ENCODE measurements at places on chromosomes 5 and 9.

- no peaks in the 10 kb centered on the region for H3K27me3 ChIP-seq
- no peak overlapping the region for H3K27ac ChIP-seq
- H3K4me1 ChIP-seq: peaks cover 8% of the 10 kb centered on the region
Observed at GRCh38 chr5:111854186-111854585, 97.2 kb upstream of the NREP start.

DNA sequence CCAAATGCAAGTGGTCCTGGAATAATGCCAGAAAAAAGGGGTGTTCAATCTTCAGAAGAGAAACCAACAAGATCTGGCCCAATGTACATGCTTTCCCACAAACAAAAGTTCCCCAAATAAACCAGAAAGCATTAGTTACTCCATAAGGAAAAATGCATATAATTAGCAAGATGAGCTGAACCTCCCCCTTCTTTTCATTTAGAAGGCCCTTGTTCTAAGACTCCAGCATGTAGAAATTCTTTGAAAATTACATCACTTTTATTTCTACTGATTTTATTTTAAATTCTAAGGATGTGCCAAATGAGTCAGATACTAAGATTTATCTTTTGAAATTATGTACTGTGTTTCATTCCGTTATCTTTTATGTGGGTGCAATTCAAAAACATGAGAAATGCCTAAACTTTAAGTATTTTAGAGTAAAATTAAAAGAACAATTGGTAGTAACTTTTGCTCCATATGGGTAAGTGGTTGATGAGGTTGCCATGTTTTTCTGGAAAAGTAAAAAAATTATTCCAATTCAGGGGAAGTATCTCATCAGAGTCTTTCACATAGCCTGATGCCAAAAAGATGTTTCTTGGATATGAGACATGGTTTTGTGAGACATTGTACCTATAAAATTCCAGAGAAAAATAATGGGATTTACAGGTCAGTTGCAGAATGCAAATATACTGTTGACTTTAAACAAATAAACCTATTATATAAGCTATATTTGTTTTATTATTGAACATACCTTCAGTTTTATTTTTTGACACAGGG is 106.5 kb upstream of the CCDC112 start:
- no peak overlapping the region for H3K27ac ChIP-seq
- no peaks in the 10 kb centered on the region for H3K36me3 ChIP-seq
- DNase-seq: no peak
- no peak overlapping the region for H3K4me3 ChIP-seq

- no peaks in the 10 kb centered on the region for H3K36me3 ChIP-seq
- H3K27ac ChIP-seq: peak overlapping the region; percentile 73
- peak; percentile 73 for DNase-seq
- peaks cover 9% of the 10 kb centered on the region for H3K4me1 ChIP-seq
- no peaks in the 10 kb centered on the region for H3K27me3 ChIP-seq
Observed at GRCh38 chr5:16418471-16418922, 47.1 kb downstream of the ZNF622 start.

DNA sequence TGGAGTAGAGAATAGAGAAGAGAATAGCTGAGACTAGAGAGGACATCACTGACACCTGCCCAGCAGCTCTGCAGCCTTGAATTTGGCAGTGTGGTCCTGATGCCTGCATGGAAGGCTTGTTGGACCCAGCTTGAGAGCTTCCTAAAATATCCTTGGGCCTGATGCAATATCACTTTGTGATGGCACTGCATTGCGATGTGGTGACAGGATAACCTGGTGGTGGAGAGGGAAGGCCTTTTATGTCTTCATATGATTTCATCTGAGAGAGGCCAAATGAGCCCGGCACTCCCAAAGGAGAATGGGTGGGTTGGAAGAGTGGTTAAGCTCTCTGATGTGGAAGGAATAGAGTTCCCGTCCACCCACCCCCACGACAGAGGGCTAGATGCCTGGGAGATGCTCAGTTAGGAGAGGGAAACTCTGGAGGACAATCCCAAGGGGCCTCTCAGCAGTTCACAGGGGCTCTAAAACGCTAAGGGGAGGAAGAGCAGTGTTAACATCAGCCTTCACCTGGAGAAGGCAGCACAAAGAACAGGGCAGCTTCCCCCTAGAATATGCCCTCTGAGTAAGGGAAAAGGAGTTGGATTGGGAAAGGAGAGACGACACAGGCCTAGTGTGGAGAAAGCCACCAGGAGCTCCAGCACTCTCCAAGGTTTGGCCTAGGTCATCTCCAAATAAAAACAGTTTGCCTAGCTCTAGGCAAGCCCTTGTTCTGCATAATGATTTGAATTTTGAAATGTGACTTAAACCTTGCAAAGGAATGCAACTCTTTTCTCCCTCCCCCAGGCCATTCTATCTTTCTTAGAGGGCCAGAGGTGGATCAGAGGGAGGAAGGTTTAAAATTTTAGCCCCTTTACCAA is 99.8 kb upstream of the SSBP2 start:
- H3K27me3 ChIP-seq: no peaks in the 10 kb centered on the region
- peak overlapping the region; percentile 87 for H3K27ac ChIP-seq
- no peaks in the 10 kb centered on the region for H3K36me3 ChIP-seq
- H3K4me1 ChIP-seq: peaks cover 19% of the 10 kb centered on the region

GRCh38 chr5:107676702-107677101 is 6.0 kb upstream of the EFNA5 start:
- H3K27ac ChIP-seq: no peak overlapping the region
- no peaks in the 10 kb centered on the region for H3K36me3 ChIP-seq
- no peaks in the 10 kb centered on the region for H3K27me3 ChIP-seq
- DNase-seq: no peak

- no peaks in the 10 kb centered on the region for H3K4me1 ChIP-seq
- no peak for DNase-seq
- no peaks in the 10 kb centered on the region for H3K36me3 ChIP-seq
- no peaks in the 10 kb centered on the region for H3K27me3 ChIP-seq
Observed at GRCh38 chr9:5470122-5470521, 19.8 kb downstream of the CD274 start.

- H3K27ac ChIP-seq: no peak overlapping the region
- H3K4me3 ChIP-seq: no peak overlapping the region
- H3K27me3 ChIP-seq: no peaks in the 10 kb centered on the region
- peak; percentile 61 for DNase-seq
- H3K4me1 ChIP-seq: peaks cover 18% of the 10 kb centered on the region
- H3K36me3 ChIP-seq: no peaks in the 10 kb centered on the region
Observed at GRCh38 chr5:9454012-9454481, 91.8 kb downstream of the SEMA5A start.

DNA sequence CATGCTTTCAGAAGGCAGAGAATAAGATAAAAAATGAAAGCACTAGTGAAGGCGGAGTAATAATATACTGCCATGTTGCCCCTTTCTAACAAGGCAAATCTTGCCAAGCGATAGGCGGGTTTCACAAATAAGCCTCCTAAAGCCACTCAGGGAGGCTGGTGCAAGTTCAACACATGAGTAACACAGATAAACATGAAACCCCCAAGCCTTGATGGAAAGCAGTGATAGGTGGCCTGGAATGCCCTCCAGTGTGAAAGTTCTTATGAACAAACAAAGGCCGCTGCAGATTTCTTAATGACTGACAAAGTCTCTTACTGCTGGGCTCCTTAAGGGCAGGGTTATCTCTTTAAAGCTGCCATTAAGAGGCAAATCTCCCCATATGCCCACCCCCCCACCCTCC is 154.7 kb downstream of the ZDHHC21 start:
- H3K4me3 ChIP-seq: no peak overlapping the region
- H3K27me3 ChIP-seq: no peaks in the 10 kb centered on the region
- H3K36me3 ChIP-seq: no peaks in the 10 kb centered on the region

DNA sequence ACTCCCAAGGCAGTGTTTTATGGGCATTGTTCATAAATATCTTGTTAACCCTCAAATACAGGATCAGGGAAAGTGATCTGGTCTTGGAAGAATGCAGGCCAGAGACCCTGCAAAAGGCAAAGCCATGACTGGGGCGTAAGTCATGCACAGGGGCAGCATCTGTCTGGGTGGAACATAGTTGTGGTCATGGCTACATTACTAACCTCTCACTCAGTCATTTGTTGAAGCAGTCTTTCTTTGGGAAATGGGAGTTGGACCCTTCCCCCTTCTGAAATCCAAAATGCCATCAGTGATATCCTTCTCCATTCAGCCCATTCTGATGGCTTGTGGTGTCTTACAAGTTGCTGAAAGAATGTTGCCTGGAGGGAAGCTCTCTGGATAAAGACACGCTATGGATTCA is 68.1 kb downstream of the GDNF start:
- no peak for DNase-seq
- H3K36me3 ChIP-seq: no peaks in the 10 kb centered on the region

GRCh38 chr5:92560698-92561401 is 1020.2 kb downstream of the NR2F1-AS1 start:
- H3K4me3 ChIP-seq: no peak overlapping the region
- H3K27me3 ChIP-seq: no peaks in the 10 kb centered on the region
- peak; percentile 94 for DNase-seq
- no peak overlapping the region for H3K27ac ChIP-seq

DNA sequence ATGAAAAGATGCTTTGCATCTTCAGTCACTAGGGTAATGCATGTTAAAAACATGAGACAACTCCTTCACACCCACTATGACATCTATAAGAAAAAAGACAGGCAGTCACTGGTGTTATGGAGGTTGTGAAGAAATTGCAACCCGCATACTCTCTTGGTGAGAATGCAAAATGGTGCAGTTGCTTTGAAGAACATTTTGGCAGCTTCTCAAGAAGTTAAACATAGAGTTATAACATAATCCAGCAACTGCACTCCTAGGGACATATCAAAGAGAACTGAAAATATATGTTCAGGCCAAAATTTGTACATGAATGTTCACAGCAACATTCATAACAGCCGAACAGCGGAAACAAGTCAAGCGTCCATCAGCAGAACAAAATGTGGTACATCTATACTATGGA is 46.3 kb upstream of the TBC1D9B start:
- DNase-seq: no peak
- H3K27ac ChIP-seq: no peak overlapping the region
- H3K36me3 ChIP-seq: no peaks in the 10 kb centered on the region
- no peaks in the 10 kb centered on the region for H3K27me3 ChIP-seq
- H3K4me1 ChIP-seq: no peaks in the 10 kb centered on the region

- no peak overlapping the region for H3K4me3 ChIP-seq
- DNase-seq: no peak
- no peaks in the 10 kb centered on the region for H3K36me3 ChIP-seq
- no peaks in the 10 kb centered on the region for H3K4me1 ChIP-seq
Observed at GRCh38 chr5:167317884-167318283, 973.6 kb upstream of the WWC1 start.

- H3K27me3 ChIP-seq: no peaks in the 10 kb centered on the region
- peaks cover 3% of the 10 kb centered on the region for H3K36me3 ChIP-seq
- peaks cover 9% of the 10 kb centered on the region for H3K4me1 ChIP-seq
- no peak overlapping the region for H3K4me3 ChIP-seq
Observed at GRCh38 chr9:71748280-71748743, 20.0 kb downstream of the CEMIP2 start.

GRCh38 chr5:78961743-78962142 is 23.4 kb downstream of the ARSB start:
- DNase-seq: no peak
- H3K4me1 ChIP-seq: no peaks in the 10 kb centered on the region
- H3K4me3 ChIP-seq: no peak overlapping the region
- H3K27ac ChIP-seq: no peak overlapping the region

DNA sequence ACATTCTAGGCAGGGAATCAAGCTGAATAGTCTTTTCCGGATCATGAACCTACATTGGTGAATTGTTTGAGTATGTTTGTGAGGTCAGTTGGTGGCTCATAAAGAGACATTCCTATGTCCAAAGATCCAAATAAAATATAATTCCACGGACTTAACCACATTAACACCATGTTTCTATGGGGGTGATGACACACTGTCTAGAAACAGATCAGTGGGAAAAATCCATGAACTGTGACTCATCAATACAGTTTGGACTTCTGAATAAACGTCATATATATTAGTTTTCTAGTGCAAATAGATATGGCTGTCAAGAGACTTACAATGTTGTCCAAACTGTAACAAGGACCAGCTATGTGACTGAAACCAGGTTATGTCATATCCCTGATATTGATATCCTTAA is 509.9 kb upstream of the TYRP1 start:
- no peaks in the 10 kb centered on the region for H3K27me3 ChIP-seq
- H3K4me3 ChIP-seq: no peak overlapping the region
- DNase-seq: no peak
- no peak overlapping the region for H3K27ac ChIP-seq
- H3K36me3 ChIP-seq: no peaks in the 10 kb centered on the region

DNA sequence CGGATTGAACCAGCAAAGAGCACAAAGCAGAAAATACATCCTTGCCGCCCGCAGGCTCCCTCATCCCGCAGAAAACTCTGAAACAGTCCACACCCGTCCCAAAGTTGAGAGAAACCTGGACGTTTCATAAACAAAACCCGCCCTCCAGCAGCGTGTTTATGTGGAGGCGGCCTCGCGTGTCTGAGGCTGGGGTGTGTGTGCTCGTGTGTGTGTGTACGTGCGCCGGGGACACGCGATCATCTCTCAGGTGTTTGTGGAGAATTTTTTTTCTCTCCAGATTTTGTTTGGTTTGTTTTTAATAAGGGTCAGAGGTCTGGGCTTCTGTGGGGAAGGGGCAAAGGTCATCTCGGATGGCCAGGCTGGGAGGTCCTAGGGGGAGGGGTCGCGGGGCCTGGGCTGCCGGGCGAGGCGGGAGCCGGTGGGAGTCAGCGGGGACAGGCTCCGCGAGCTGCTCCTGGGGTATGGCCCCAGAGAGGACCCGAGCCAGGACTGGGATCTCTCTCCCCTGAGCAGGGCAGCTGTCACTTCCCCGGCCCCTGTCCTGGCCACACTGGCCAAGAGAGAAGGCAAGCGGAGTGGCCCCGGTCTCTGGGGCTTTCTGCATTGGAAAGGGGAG is 206.4 kb downstream of the C9orf50 start:
- DNase-seq: no peak
- H3K27ac ChIP-seq: peak overlapping the region; percentile 76
- H3K4me3 ChIP-seq: no peak overlapping the region
- peaks cover 3% of the 10 kb centered on the region for H3K4me1 ChIP-seq
- no peaks in the 10 kb centered on the region for H3K27me3 ChIP-seq

GRCh38 chr5:108381350-108381953 is 446 bp downstream of the FBXL17 start:
- peak overlapping the region; percentile 84 for H3K4me3 ChIP-seq
- peaks cover 4% of the 10 kb centered on the region for H3K4me1 ChIP-seq
- H3K27ac ChIP-seq: peak overlapping the region; percentile 99
- no peaks in the 10 kb centered on the region for H3K27me3 ChIP-seq
- H3K36me3 ChIP-seq: no peaks in the 10 kb centered on the region
- peak; percentile 78 for DNase-seq

GRCh38 chr9:9352877-9353481 is 1259.8 kb downstream of the PTPRD start:
- H3K27ac ChIP-seq: no peak overlapping the region
- H3K4me1 ChIP-seq: no peaks in the 10 kb centered on the region
- no peak overlapping the region for H3K4me3 ChIP-seq
- H3K27me3 ChIP-seq: no peaks in the 10 kb centered on the region
- no peaks in the 10 kb centered on the region for H3K36me3 ChIP-seq
- DNase-seq: no peak

GRCh38 chr5:127400539-127400938 is 109.9 kb downstream of the MEGF10 start:
- no peaks in the 10 kb centered on the region for H3K36me3 ChIP-seq
- no peak overlapping the region for H3K4me3 ChIP-seq
- no peak for DNase-seq
- H3K4me1 ChIP-seq: no peaks in the 10 kb centered on the region

Measured in mesendoderm (in vitro differentiated cells).